ENCODE measurements at places on chromosomes 4 and X. TPM values are rescaled to one million over a fixed set of nuclear protein-coding genes. Genes with fewer than 3 reads are reported as not detected.

Gene TMPRSS11B
- total RNA-seq = not detected

Gene SHISA3
- total RNA-seq = not detected

DNA sequence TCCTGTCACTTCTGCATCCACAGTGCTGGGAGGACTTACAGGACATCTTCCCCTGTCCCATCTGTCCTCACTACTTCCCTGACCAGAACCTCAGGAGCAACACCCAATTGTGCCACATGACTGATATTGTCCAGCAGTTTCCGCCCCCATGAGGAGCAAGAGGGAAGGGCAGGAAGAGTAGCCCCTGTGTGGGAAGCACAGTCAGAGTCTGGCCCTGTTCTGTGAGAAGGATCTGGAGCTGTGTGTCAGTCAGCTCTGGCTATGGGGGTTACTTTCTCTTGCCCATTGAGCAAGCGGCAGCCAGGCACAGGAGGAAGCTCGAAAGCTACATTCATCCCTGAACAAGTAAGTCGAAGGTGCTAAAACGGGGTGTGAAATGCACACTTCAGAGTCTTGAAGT lies 14.8 kb upstream of the TRIM60 start:
- H3K27me3 ChIP-seq = no peaks in the 10 kb centered on the region
- H3K4me3 ChIP-seq = no peak overlapping the region
- no peak for DNase-seq

DNA sequence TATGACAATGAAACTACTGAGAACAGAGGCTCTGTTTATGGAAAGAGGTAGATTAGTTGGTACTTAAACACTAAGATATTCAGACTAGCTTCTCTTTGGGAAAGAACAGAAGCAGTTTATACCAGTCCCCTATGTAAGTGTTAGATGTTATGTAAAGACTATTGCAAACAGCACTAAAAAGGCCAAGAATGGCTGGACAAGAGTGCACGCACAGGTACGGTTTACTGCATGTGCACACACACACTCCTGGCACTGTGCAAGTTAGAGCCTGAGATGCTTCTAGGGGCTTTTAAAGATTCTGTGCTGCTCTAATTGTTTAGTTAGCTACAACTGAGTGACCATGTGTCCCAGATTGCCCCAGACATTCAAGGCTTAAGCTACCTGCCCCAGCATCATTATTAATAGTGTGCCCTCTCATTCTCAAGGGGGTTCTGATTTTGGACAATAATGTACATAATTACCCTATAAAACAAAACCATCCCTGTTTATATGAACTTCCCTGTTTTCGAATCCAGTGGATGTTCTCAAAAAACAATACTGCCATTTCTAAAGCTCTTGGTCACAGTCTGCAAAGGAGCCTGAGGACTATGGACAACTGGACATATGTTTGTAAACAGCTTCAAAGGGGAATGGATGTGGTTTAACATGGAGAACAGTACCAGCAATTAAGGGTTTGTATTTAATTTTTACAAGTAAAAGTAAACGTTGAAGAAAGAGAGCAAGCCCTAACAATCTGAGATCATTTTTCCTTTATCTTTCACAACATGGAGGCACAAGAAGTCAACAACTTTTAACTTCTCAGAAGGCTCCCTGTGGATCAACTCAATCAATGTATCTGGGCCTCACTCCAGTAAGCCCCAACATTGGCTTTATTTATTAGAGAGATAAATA lies 2.0 kb downstream of the SETD7 start:
- H3K27ac ChIP-seq = peak overlapping the region; percentile 89
- H3K4me3 ChIP-seq = peak overlapping the region; percentile 77
- DNase-seq = peak; percentile 54
- H3K4me1 ChIP-seq = peaks cover 80% of the 10 kb centered on the region

DNA sequence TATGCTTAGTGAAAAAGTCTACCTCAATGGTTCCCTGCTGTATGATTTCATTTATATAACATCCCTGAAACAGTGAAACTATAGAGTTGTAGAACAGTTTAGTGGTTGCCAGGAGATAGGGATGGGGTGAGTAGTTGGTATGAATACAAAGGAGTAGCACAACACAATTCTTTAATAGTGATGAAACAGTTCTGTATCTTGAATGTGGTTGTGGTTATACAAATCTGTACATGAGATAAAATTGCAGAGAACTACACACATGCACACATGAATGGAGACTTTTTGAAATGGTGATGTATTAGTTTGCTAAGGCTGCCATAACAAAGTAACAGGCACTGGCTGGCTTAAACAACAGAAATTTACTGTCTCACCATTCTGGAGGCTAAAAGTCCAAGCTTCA lies 677.1 kb downstream of the ADGRL3 start:
- no peaks in the 10 kb centered on the region for H3K4me1 ChIP-seq
- H3K27me3 ChIP-seq = no peaks in the 10 kb centered on the region
- no peaks in the 10 kb centered on the region for H3K36me3 ChIP-seq
- H3K27ac ChIP-seq = no peak overlapping the region
- no peak overlapping the region for H3K4me3 ChIP-seq

Measured in Karpas-422 (cell line).